ENCODE measurements at places on chromosomes 2 and 18.
A peak's percentile ranks its signal among the peaks of the same experiment; 100 is the strongest.

DNA sequence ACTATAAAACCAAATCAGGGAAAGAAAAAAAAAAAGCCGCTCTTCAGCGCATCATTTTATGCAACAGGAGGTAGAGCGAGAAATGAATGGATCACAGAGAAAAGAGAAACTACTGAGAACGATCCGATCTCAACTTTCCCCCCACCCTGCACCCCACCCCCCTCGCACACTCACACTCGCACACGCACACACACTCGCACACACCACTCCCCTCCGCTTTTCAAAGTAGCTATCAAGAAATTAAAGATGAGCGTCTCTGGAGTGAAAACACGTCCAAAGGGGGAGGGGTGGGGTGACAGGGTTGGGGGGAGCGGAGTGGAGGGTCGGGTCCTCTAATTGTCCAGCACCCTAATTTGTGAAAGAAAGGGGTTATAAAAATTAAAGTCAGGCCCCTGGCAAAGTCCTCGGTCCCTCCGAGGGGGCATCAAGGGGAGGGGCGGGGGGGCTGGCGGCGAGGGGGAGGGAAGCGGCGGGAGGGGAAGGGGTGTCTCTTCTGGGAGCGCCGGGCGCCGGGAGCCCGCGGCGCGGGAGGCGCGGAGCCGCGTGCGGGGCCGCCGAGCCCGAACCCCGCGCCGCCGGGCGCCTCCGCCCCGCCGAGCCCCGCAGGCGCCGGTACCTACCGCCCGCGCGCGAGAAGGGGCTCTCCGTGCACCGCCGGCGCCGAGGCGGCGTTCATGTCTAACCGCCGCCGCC, 428 bp downstream of the TCF4 start:
- no peak for DNase-seq

DNA sequence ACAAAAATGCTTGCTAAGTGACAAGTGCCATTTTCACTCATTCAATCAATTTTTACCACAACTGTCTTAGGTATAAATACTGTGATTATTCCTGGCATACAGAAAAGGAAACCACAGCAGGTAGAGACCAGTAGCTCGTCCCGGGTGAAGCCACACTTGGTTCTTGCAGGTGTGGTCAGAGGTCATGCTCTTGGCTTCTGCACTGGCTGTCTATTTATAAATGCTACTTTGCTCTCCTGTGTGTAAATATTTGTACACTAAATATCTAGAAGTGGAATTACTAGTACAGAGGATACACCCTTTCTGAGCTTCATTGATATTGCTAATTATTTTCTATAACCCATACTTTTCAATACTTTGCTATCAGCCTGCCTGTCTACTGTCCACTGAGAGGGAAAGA, 284.6 kb downstream of the MYT1L start:
- DNase-seq, result no peak

DNA sequence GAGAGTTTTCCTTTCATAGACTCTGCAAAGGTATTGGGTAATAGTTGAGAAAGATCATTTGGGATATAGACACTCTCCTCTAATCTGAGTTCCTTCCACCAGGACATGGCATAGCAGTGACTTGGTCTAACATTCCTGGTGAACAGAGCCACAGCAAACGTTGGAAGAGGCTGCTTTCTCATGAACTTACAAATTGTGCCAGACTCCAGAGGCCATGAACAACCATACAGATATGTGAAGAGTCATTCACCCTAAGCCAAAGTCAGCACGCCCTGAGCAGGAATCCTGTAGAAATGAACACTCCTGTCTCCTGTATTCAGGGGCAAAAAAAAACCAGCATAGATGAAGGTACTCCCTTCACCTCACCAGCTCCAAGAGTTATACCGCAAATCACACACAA, 152.8 kb downstream of the TMEM18 start:
- no peak for DNase-seq

- no peak for DNase-seq
These were observed 43.4 kb upstream of the MTCL1 start for GRCh38 chr18:8661754-8662559.

DNA sequence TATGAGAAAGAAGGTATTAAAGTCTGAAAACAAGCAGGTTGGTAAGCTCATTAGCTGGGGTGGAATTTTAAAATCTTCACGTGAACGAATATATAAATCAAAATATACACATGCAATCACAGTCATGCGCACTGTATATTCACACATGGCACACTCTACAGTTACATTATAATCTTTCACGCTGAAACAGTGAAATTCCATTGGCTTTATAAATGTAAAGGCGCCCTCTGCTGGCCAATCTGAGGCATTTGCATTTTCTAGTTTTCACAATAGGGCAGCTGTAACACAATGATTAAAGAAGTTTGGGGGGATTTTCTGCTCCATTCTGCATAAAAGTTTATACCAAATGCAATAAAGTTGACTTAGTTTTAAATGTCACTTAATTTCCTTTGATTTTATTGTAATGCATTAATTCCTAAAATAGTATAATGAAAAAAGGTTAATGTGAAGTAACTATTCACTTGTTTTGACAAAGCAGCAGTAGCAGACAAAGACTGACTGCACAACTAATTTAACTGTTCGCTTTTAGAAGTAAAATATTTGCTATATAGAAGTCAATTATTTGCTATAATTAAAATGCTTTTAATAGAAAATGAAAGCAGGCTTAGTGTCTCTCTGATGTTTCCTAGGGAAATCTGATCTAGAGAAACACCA, 17.2 kb downstream of the IFIH1 start:
- DNase-seq, result peak; percentile 15

GRCh38 chr2:20490300-20491181, 43.7 kb downstream of the RHOB start:
- peak; percentile 39 for DNase-seq

DNA sequence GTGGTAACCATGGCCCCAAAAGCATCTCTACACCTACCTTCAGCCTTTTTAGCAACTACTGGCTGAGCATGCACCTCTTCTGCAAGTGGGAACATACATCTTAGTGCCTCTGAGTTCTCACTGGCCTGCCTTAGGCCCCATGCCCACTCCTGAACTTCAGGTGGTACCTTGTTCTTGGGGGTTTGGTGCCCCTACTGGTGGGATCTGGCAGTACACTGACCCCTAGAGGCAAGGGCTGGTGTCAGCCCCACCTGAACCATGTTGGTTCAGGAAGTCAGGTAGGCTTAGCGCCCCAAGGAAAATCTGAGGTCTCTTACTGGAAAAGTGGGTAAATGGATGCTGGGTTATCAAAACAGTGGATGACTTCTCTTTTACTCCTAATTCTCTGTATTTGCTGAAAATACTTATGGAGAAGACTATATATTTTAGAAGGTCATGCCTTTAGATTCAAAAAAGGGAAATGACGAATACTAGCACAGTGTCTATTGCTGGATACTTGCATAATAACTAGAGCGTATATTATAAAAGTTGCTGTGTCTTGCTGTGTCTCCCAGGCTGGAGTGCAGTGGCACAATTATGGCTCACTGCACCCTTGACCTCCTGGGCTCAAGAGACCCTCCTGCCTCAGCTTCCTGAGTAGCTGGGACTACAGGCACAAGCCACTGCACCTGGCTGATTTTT, 84.6 kb downstream of the RAB31 start:
- no peak for DNase-seq

DNA sequence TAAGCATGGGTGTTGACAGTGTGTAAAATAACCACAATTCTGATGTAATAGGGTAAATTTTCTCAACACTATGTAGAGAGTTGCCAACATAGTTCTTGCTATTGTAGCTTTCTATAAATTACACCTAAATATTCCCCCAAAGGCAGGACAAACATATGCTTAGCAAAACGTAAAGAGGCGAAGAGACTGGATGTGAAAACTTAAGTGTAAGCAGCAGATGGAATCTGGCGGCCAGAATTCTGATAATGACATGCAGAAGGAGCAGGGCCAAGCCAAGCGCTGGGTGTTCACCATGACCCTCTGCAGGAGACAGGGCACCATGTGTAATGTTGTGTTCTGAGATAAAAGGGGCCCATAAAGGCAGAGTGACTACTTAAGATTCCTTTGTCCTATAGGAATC, 105.2 kb upstream of the ZNF521 start:
- DNase-seq, result no peak

DNA sequence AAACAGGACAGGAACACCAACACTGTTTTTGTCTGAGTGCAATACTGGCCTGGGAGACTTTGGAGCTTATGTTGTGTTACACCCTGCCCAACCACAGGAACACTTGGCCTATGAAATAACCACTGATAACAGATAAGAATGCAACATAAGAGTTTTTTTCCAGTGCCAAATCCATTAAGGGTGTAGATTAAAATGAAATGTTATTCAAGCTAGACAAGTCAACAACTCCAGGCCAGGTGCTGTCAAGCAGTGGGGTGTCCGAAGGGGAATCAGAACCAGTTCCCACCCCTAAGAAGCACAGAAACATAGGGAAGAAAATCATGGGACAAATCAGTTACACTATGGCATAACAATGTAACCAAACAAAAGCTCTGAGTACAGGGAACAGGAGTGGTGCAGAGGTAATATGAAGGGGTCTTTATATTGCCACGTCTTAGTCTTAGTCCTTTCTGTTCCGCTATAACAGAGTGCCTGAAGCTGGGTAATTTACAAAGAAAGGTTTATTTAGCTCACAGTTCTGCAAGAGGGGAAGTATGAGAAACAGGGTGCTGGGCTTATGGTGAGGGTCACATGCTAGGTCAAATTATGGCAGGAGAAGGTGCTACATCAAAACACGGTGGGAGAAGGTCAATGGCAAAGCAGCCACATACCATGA, 3.8 kb downstream of the AFG3L2 start:
- DNase-seq, result no peak

- no peak for DNase-seq
These were observed 30.3 kb downstream of the STEAP3 start for GRCh38 chr2:119253760-119254600.

DNA sequence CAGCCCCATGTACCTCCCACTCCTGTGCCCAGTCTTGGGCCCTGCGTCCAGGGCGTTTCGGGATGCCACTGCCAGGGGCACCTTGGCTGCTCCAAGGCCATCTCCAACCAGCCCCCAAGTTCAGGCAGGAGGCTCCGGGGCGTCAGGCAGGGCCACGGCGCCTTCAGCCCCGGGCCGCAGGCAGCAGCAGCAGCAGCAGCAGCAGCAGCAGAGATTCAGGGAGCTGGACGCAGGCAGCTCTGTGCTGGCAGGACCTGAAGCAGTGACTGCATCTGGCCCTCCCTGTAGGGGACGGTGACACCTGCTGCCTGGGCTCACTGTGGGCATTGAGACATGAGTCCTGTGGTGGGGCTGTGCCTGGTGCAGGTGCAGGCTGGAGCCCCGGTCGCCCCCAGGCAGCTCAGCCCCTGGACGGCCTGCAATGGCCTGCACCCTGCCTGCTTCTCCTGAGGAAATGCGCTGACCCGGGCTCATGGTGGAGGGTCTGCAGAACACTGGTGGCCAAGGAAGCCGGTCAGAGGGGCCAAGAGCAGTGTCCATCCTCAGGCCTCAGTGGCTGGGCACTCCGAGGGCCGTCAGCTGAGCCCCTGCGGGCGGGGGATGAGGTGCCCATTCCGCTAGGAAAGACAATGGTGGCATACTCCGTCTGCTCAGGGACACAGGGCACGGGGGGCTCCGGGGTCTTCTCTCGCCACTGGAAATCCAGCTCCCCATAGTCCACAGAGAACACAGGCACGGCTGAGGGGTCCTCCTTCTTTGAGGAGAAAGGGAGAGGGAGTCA, 8.0 kb downstream of the PDCD1 start:
- no peak for DNase-seq

- DNase-seq, result no peak
These were observed 118.8 kb downstream of the MEP1B start for GRCh38 chr18:32308493-32309120.

DNA sequence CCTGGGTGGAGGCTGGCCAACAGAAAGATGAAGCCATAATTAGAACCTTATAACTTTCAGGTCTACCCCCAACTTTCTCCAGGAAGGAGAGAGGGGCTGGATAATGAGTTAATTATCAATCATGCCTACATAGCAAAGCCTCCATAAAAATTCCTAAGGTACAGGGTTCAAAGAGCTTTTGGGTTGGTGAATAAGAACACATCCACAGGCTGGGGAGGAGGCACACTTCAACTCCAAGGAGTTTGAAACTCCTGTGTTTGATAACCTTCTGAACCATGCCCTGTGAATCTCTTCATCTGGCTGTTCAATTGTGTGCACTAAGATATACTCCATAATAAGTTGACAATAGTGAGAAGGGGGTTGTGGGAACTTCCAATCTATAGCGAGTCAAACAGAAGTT, 552.3 kb downstream of the TDRD15 start:
- no peak for DNase-seq

DNA sequence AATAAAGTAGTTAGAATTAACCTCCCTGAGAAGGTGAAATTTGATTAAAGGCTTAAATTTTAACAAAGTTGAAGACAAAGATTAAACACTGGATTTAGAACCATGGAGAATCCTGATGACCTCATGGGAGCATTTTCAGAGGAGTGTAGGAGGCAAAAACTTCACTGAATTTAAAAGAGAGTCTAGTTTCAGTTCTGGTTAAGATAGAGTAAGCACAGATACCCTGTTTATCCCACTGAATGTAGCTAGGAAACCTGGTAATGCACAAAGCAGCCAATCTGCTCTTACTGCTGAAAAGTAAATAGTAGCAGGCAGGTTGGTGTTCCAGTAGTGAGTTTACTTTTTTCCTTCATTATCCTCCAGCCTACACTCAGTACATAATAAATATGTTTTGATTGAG, 654.9 kb upstream of the SYT4 start:
- no peak for DNase-seq
